ENCODE measurements at places on chromosomes 7 and 10.
A peak's percentile ranks its signal among the peaks of the same experiment; 100 is the strongest.

DNA sequence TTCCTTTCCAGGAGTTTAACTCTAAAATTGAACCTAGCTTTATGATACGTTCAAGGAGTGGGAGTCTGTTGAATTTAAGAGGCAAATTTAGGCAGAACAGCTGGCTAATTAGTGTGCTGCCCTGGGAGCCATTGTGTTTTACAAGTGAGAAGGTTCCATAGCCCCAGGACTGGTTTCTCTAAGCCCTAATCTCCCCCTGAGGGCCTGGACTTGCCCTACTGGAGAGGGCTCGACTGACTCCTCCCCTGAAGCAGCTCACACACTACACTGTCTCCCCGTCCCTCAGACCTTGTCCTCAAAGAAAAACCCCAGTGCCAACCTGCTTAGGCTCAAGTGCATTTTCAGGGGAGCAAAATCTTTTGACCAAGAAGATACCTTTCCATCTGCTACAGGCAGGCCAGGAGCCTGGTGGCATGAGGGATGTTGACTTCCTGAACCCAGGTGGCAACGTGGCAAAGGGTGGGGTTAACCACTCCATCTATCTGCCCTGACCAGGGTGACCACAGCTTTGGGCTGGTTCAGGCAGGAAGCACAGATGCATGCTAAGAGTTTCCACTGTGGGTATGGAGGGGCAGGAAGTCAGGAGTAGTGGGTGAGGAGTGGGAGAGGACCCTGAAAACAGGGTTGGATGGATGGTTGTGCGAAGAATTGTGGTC, 68.9 kb upstream of the CARD11 start:
- no peak for DNase-seq

- no peak for DNase-seq
These were observed 302.2 kb upstream of the ZMIZ1 start for GRCh38 chr10:78766603-78767002.

- no peak for DNase-seq
These were observed 52.4 kb upstream of the RHEB start for GRCh38 chr7:151572136-151572535.

DNA sequence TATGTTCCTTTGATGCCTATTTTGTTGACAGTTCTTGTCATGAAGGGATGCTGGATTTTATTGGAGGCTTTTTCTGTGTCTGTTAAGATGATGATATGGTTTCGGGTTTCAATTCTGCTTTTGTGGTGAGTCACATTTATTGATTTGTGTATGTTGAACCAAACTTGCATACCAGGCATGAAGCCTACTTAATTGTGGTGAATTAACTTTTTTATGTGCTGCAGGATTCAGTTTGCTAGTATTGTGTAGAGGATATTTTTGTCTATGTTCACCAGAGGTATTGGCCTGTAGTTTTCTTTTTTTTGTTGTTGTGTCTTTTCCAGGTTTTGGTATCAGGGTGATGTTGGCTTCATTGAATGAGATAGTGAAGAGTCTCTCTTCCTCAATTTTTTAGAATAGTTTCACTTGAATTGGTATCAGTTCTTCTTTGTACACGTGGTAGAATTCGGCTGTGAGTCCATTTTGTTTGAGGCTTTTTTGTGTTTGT, 345.9 kb downstream of the KIF20B start:
- DNase-seq, result no peak

DNA sequence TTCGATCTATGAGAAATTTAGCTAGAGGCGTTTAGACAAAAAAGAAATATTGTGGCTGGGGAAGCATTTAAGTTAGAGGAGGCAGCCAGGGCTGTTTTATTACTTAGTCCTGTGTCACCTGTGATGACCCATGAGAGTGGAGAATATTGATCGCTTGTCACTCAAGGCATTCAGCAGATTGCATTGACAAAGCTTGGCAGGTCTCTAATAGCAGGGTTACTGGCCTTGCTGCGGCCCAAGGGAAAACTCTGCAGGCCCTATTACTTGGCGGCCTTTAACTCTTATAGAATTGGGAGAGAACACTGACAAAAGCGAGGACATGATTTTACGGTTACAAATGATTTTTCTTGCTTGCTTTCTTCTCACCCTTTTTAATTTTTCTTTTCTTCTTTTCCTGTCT, 473.5 kb downstream of the AUTS2 start:
- no peak for DNase-seq

- no peak for DNase-seq
These were observed 231.3 kb upstream of the RHOBTB1 start for GRCh38 chr10:61175316-61175715.

DNA sequence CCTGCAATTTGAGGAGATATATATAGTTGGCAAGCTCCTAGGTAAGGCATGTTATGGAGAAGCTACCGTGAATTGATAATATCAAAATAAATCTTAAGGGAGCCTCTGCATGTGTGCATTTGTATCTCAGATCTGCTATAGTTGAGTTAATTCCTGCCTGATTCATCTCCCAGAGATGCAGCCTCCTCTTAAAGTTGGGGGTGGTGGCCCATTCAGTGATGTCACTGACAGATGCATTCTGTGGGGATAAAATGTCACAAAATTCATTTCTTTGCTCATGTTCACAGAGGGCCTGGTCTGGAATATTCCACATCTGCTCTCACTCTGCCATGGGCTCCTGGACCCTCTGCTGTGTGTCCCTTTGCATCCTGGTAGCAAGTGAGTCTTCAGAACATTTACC, 185.8 kb upstream of the PRSS1 start:
- no peak for DNase-seq

GRCh38 chr7:42645906-42646305, 266.0 kb downstream of the C7orf25 start:
- DNase-seq, result no peak

- DNase-seq, result no peak
These were observed 23.5 kb downstream of the TRPV5 start for GRCh38 chr7:142910031-142910433.

- no peak for DNase-seq
These were observed 391.9 kb upstream of the AKR1E2 start for GRCh38 chr10:4434105-4434504.

- DNase-seq, result no peak
These were observed 152.4 kb upstream of the GNAI1 start for GRCh38 chr7:79982141-79982770.

GRCh38 chr10:79446758-79447084, 1.3 kb upstream of the ZCCHC24 start:
- no peak for DNase-seq

GRCh38 chr7:90459888-90460287, 9.6 kb upstream of the PTTG1IP2 start:
- no peak for DNase-seq

- DNase-seq, result no peak
These were observed 80.8 kb downstream of the ALOX5 start for GRCh38 chr10:45454859-45455258.

DNA sequence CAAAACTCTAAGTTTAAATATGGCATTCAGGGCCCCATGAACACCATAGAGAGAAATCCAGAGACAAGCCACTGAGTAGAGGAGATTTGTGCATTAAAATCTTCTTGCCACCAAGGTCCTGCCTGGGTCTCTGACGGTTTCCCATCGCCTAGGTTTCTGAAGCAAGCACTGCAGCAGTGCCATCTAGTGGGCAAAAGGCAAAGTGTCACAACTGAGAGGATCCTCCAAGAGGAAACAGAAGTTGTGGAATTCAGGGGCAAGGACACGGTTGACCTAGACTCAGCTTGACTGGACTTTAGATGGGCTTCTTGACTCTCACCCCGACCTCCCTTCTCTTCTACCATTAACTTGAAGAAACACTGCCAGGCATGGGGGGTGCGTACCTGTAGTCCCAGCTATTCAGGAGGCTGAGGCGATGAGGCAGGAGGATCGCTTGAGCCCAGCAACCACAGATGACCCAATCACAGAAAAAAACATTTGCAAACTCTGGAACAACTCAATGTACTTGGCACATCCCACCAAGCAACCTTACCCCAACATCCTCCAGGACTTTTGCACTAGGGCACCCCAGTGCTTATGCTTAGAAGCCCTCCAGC, 604.1 kb downstream of the GALNT17 start:
- peak; percentile 73 for DNase-seq

GRCh38 chr10:5518143-5518542, 6.6 kb upstream of the CALML3 start:
- DNase-seq, result no peak

DNA sequence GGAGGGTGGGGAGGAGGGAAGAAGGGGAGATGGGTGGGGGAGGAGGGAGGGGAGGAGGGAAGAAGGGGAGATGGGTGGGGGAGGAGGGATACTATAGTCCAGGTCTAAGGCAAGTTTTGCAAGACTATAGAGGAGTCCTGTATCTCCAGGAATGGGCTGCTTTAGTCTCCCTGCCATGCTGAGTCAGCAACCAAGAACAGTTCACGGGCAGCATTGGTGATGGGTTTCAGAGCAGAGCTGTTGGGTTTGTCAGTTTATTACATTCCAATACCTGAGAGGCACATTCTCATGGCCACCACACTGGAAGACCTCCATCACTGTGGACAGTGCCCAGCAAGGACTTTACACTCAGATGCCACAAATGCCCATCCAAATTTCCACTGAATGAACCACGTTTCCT, 212.7 kb downstream of the GRM8 start:
- DNase-seq, result no peak

GRCh38 chr7:39269034-39269433, 291.3 kb downstream of the POU6F2 start:
- no peak for DNase-seq

GRCh38 chr7:39847227-39847626, 102.8 kb upstream of the CDK13 start:
- DNase-seq, result no peak

GRCh38 chr7:36545291-36545690, 155.6 kb downstream of the ANLN start:
- no peak for DNase-seq
